HS-27A (cell line): ENCODE measurements at places on chromosomes 11 and 22.

DNA sequence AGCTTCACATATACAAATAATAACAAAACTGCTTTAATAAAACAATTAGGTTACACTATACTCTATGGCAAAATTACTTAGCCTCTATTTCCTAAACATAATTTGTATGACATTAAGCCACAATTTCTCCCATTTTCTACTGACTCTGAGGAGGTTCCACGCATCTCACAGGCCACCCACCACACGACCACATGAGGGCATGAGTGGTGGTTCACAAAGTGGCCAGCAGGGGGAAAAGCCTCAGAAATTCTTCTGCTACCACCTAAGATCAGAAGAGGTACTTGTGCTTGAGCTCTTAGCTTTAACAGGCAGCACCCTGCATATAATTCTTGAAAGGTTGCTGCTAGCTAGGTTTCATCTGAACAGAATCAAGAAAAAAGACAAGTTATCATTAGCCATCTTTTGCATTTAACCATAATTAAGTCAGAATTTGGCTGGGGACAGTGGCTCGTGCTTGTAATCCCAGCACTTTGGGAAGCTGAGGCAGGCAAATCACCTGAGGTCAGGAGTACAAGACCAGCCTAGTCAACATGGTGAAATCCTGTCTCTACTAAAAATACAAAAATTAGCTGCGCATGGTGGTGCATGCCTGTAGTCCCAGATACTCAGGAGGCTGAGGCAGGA is 7.7 kb downstream of the LPXN start:
- peak; percentile 35 for DNase-seq

DNA sequence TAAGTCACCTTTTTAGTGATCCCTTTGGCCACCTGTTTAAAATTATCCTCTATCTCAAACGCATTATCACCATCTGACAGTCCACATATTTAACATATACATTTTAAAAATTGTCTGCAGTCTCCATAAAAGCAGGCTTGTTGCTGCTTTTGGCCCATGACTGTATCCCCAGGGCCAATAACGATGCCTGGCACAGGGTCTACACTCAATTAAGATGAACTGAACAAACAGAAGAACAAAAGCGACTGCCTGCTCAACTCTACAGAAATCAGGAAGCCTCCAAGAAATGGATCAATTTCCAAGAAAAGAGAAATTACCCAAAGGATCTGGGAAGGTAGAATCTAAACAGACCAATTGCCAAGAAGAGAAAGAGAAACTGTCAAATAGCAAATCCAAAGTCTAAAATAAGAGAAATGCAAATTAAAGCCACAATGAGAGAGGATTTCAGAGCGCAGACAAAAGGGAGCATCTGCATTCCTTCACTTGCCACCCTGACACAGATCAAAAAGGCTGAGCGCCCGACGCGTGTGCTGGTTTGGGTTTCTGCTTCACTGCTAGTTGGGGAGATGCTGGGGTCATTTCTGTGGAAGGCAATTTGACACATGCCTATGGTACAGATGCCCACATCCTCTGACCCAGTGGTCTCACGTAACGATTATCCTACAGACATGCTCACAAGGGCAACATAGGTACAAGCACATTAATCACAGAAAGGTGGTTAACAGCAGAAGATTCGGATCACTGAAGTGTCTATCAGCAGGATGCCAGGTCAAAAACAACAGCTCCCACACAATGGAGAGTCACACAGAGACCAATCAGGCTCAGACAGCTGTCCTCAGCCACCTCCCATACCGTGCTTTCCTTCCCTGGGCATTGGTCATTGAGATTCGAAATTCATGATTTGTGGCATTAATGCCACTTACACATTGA is 55.9 kb downstream of the SHISAL1 start:
- no peak for DNase-seq

- DNase-seq = no peak
These were observed 13.5 kb downstream of the PCSK7 start for GRCh38 chr11:117218133-117218915.

- no peak for DNase-seq
These were observed 77.3 kb downstream of the DEUP1 start for GRCh38 chr11:93407777-93408401.

DNA sequence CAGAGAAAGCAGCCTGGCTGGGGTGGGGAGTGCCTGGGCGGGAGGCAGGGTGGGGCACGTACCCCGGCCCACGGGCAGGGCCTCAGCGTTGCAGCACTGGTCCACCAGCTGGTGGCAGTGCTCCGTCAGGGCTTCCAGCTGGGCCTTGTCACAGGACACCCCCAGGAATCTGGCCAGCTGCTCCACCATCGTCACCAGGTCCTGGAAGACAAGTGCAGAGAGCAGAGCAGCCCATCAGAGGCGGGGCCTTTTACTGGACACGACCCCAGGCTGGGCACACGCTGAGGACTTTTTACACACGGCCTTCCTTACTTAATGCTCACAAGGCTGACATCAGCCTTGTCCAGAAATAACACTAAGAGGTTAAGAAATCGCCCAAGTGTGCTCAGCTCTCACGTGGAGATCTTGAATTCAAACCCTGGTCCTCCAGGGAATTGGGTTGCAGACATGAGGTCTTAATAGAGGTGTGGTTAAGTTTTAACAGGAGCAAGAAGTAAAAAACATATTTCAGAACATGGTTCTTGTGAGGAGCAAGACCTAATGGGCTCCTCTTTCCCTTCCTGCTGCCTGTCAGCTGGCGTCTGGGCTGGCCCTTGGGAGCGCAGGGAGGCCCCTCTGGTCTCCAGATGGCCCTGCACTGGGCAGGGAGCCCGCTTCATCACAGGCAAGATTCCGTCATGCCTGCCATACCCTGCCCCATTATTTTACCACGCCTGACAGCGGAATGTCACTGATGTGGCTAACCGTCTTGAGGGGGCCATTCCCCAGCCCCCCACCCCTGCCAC is 17.1 kb upstream of the EFCAB6 start:
- DNase-seq = no peak

DNA sequence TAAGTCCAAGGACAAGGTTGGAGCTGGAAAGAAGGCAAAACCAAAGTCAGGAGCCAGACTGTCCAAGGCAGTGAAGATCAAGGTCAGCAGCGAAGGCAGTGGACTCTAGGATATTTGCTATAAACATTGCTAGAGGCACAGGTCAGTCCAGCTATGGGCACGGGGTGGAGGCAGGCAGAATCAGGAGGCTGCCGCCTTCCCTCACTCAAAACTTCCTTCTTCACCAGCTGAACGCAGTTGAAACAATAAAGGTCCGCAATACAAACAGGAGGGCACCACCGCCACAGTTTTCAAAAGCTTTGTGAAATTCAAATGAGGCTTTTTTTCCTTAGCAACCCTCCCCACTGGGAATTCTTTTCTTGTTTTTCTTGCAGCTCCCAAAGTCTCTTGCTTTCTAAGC is 372.4 kb downstream of the NXPE2 start:
- no peak for DNase-seq

- DNase-seq = no peak
These were observed 26.9 kb downstream of the TPST2 start for GRCh38 chr22:26563022-26563421.

DNA sequence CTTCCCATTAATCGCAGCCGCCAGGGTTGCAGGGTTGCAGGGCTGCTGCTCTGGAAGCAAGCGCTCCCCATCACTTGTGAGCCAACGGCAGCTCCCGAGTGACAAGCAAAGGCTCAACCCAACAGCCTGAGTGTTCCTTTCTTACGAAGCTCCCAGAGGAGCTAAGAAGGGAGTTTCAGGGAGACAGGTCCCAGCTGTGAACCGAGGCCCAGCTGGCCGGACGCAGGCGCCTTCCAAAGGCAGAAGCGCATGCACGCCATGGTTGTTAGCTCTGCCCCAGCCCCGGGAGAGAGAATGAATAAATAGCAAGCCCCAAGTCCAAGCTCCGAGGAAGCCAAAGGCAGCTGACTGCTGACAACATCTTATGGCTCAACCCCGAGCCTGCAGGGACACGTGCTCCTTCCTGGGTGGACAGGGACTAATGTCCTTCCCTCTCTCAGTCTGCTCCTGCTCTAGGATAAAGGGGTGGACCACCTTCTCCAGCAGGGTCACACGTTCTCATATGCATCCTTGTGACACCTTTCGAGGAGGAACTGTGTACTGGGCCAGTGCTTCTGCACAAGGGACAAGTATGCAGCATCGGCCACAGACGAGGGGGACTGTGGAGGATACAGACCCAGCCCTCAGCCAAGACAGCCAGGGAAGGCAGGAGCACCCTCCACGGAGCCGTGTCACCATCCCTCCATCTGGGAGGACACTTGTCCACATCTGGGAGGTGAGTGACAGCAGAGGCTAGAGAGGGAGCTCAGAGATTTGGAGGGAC is 29.9 kb downstream of the SHANK2 start:
- DNase-seq = no peak

- no peak for DNase-seq
These were observed 2.9 kb downstream of the KIRREL3 start for GRCh38 chr11:126997641-126998040.

DNA sequence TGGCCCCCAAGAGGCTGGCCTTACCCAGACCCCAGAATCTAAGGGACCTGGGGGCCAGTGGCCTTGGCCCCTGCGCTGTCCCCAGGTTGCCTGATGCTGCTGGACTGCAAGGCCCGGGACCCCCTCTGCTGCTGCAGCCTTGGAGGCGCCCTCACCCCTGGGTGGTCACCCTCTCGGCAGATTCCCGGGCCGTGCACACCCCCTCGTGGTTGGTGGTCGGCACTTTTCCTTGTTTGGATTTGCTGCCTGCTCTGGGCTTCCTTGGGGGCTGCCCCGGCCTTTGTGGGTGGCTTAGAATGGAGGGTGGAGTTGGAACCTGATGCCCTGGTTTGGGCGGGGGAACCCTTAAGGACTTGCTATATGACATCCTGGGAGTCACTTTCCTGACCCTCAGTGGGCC is 5.3 kb downstream of the RIN1 start:
- DNase-seq = no peak

DNA sequence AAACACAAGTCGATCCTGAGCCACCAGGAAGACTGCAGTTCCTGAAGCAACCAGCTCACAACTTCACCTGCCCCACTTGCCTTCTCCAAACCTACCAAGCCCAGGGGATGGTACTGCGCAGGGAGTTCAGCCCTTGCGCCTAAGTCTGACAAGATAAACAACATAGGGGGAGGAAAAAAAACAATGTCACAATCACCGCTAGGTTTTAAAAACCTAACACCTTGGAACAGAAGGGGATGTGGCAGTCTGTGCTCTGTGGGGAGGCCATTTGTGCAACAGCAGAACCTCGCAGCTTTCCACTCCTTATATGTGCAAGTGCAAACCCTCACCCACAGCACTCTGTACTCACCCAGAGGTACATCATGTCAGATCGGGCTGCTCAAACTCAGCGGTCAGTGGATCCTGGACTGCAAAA is 134.2 kb downstream of the RBFOX2 start:
- no peak for DNase-seq

DNA sequence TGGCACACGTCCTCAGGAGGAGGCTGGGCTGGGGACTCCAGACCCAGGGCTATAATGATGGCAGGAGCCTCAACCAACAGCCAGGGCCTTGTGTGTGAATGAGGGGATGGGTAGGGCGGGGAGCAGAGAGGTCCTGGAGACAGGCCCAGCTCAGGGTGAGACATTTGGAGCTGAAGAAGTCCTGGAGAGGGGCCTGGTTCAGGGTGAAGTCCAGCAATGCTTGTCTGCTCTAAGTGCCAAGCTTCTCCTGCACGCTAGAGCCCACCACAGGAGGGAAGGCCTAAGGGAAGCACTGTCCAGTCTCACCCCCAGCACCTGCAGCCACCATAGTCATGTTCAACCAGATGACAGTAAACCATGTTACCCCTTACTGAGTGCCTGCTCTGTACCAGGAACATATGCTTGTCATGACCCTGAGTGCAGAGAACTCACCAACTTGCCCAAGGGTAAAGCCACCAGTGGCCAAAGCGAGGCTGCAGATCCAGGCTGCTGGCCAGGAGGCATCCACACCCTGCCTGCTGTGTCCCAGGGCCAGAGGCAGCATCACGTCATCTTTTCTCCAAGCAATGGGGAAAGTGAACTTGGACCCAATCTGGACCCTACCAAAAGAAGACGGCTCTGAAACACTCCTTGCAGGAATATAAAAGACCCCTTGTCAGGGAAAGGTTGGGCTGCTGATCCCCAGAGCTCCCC is 24.0 kb downstream of the LMO1 start:
- DNase-seq = no peak

DNA sequence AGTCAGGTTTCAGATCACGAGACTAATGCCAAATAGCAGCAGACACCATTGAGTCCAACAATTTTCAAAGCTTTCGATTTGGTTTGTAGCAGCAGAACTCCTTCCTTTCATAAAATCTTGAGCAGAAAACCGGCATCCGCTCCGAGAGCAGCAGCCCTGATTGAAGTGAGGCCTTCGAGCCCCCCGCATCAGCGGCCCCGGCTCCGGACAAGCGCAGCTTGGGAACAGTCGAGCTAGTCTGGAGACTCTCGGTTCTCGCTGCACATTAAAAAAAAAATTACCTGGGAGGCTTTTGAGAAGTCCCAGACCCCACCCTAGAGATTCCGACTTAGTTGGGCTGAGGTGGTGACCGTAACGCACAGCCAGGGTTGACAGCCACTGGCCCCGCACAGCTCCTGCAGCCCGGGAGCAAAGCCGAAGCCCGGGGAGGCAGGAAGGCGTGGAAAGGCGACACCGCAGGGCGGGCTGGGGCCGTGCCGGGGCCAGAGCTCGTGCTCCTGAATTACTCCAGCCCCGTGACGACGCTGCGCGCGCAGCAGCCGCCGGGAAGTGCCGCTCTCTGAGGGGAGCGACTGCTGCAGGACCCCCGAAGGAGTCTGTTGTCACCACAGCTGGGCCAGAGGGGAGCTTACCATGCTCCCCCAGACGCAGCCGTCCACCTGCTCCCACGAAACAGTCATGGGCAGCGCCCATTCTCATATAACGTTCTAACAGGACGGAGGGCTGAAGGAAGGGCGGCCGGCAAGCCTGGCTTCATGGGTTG is 57.8 kb downstream of the SPATA19 start:
- DNase-seq = no peak

DNA sequence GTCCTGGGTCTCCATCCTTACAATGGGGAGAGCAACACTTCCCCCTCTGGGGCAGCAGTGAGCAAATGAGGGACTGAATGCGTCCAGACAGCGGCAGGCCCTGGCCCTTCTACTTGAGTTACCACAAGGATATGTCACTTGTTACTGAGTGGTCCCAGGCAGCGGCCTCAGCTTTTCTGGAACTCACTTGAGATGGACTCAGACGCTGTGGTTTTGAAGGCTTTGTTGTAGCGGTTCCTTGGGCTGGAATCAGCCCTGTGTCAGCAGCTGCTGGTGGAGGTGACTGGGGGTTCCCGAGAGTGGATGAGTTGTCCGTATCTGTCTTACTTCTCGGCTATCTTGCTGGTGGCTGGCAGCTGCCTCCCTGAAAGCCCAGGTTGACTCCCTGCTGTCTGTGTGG is 77.0 kb downstream of the MICAL2 start:
- DNase-seq = no peak

- peak; percentile 56 for DNase-seq
These were observed 110.0 kb upstream of the PAX6 start for GRCh38 chr11:31921081-31921480.
